ENCODE measurements at places on chromosomes 16 and 17.
A peak's percentile ranks its signal among the peaks of the same experiment; 100 is the strongest.

- DNase-seq, result no peak
These were observed 22.9 kb downstream of the ZC3H7A start for GRCh38 chr16:11774065-11774626.

- DNase-seq, result no peak
These were observed 296.3 kb downstream of the CPPED1 start for GRCh38 chr16:12507366-12507765.

GRCh38 chr16:24550295-24550694 is 10.9 kb downstream of the RBBP6 start:
- no peak for DNase-seq

DNA sequence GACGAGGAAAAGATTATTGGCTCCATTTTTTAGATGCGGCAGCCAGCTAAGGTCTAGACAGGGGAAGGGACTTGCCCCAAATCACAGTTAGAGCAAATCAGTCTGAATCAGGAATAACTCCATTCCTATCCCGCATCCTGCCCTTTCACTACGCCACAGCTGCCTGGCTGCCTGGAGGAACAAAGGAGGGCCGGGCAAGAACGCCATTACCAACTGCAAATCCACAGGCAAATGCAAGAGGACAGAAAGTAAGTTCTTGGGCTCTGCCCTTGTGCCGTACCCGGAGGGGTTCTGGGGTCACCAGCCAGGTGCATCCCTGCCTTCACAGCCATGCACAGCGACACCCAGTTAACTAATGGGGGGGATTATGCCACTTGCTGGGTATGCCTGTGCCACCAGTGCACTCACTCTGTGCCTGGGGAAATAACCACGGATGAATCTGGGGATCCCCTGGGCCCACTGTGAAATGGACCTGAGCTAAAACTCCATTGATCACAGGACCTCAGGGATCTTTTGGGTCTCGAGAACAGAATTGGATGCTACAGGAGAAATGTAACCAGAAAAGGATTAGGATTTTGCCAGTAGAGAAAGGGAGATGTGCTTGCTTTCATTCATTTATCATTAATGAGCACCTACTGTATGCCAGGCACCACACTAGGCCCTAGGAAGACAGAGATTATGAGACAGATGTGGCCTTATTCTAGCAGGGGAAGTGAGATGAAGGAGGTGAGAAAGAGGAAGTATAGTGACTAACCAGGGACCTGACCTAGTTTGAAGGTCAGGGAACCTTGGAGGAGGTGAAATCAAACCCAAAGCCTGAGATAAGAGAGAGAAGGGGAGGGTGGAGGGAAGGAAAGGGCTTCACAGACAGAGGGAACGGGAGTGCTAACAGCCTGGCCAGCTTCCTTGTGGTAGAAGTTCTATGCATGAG is 17.7 kb downstream of the BCL7C start:
- no peak for DNase-seq

DNA sequence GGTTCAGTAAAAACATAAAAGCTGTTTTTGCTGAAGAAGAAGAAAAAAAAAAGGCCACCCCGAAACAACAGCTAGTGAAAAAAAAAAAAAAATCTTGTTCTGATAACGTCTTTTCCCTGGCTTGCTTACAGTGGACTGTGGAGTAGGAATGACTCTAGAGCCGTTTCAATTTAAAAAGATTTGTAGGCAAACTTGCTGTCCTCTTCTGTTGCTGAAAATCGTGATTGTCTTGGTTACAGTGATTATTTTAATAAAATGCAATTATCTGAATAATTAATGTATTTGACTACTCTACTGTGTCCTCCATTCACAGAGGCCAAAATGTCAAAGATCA is 190.6 kb upstream of the TBX2 start:
- DNase-seq, result no peak

- peak; percentile 27 for DNase-seq
These were observed 617 bp downstream of the ARMC7 start for GRCh38 chr17:75110234-75110937.

GRCh38 chr16:78436023-78436422 is 336.6 kb downstream of the WWOX start:
- no peak for DNase-seq
